ENCODE measurements at places on chromosomes 3 and 15.

DNA sequence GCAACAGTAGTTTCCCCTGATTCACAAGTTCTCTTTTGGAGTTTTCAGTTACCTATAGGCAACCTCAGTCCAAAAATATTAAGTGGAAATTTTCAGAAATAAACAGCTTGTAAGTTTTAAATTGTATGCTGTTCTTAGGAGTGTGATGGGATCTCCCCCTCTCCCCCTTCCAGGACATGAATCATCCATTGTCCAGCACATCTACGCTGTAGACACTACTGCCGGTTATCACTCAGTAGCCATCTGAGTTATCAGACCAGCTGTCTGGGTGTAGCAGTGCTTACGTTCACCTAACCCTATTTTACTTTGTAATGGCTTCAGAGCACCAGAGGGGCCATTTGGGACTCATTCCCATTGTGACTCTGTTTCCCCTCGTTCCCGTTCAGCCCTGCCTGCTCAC lies 96.7 kb upstream of the PLXNA1 start:
- DNase-seq = peak; percentile 17

- peak; percentile 66 for DNase-seq
These were observed 533 bp downstream of the RYK start for GRCh38 chr3:134249935-134250716.

DNA sequence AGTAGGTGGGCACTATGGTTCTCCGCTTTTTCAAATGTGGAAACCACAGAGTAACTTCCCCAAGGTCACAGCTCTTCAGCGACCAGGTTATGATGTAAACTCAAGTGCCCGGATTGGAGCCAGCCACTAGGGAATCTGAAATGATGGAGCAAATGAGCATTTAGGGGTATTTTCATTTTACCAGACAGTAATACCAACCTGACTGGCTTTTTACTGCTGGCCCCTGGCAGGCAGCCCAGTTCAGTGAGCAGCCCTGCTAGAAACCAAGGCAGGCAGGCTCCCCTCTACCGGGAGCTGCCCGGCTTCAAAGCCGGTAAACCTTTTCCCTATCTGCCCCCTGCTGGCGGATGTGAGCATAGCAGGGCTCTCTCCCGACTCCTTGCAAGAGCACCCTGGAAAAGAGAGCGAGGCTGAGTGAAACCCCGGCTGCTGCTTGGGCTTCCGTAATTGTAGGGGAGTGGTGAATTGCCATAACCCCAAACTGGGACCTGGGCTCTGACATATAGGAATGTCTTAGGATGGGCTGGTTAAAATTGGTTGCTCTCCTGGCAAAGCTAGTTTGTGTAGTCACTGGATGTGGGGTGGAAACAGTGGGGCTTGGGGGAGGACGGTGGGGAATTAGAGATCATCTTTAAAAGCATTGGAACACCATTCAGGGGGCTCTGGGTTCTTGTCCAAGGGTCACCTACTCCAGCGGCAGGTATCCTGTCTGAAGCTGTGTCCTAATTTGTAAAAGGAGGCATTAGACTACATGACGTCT lies 98.0 kb upstream of the TNFAIP8L3 start:
- peak; percentile 83 for DNase-seq

GRCh38 chr3:58041826-58042324 lies 33.7 kb downstream of the FLNB start:
- DNase-seq = peak; percentile 92

DNA sequence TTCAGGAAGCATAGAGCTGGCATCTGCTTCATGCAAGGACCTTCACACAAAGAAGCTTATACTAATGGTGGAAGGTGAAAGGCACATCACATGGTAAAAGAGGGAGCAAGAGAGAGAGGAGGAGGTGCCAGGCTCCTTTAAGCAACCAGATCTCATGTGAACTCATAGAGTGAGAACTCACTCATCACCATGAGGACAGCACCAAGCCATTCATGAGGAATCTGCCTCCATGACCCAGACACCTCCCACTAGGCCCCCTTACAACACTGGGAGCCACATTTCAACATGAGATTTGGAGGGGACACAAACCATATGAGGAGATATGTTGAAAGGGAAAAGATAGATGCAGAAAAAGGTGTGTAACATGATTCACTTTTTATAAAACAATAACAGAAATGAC lies 48.4 kb upstream of the TLE3 start:
- no peak for DNase-seq

DNA sequence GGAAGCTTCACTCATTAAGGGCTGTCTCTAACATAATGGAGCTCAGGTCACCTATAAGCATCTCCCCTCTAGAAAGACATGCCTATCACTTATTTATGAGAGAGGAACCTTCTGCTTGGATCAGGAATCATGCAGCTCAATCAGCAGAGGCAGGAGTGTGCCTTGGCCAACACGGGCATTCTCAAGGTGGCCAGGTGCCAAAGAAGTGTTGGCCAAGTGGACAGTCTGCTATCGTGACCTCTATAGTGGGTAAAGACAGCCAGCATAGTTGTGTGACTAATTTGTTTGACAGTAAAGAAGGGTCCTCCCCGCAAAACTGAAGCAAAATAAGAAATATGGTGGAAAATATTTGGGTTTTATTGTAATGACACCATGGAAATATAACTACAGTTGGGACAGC lies 14.7 kb upstream of the AGTR1 start:
- DNase-seq = no peak

- DNase-seq = no peak
These were observed 29.6 kb upstream of the SGO1 start for GRCh38 chr3:20215636-20216035.

DNA sequence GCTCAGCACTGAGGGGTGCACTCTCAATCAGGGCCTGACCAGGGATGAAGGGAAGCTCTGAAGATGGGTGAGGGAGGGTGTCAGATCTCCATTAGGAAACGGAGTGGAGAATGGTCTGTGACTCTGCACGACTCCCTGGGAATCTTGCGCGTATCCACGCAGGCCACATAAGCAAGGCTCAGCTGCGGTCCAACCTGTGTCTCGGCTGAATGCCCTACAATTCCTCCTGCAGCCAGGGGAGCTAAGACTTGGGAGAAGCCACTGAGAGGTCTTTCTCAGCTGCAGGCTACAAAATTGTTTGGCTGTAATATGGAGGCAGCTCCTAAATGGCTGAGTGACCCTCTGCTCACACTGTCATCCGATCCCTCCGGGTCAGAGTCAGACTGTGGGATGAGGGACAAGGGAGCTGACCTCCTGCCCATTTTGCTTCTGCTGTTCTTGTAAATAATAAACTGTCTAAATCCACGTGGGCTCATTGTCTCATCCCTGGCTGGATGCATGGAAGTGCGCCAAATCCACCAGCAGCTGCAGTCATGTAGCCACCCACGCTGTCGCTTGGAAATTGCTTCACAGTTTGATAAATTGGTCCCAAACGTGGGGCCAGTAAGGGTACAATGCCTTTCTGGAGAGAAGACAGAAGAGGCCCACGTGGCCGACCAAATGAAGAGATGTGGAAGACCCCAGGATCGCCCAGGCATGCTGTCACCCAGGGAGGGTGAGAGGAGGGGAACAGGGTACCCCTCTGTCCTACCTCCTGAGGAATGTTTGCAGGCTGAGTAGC lies 30.5 kb downstream of the ALS2CL start:
- DNase-seq = peak; percentile 52

DNA sequence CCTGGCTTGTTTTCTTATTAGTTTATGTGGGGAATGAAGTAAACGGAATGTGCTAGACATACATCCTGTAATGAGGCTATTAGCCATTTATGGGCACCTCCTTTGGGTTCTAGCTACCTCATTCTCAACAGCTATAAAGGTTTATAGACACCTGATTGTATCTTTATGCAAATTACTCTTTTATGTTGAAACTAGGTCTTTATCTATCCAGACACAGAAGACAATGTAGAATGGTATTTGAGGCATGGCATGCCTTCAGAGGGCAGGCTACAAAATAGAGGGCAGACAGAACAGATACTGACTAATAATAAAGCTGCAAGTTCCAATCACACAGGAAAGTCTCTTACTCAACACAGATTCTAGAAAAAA lies 27.1 kb downstream of the TBC1D2B start:
- DNase-seq = peak; percentile 39

DNA sequence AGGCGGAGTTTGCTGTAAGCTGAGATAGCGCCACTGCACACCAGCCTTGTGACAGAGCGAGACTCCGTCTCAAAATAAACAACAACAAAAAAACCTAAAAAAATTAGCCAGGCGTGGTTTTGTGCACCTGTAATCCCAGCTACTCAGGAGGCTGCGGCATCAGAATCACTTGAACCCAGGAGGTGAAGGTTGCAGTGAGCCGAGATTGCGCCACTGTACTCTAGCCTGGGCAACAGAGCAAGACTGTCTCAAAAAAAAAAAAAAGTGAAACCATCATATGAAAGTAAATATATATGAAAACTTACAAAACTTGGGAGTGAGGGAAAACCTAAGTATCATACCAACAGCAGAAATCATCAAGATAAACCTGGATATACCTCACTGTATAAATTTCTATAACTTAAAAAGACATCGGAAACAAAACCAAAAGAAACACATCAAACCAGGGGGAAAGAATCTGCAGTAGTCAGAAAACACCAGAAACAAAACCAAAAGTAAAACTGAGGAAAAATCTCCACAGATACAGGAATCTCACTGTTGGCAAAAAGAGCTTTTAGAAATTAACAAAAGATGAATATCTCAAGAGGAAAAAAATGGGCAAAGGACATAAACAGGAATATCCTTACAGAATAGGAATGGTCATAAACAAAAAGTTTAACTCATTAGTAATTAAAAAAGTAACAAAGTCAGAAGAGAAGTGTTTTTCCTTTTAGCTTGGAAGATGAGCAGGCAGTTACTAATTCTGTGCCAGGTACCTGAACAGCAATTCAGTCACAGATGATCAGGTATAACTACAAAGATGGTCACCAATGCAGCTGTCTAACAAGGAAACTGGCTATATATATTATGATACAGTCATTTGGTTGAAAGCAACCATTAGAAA lies 41.3 kb downstream of the ETV5 start:
- no peak for DNase-seq

DNA sequence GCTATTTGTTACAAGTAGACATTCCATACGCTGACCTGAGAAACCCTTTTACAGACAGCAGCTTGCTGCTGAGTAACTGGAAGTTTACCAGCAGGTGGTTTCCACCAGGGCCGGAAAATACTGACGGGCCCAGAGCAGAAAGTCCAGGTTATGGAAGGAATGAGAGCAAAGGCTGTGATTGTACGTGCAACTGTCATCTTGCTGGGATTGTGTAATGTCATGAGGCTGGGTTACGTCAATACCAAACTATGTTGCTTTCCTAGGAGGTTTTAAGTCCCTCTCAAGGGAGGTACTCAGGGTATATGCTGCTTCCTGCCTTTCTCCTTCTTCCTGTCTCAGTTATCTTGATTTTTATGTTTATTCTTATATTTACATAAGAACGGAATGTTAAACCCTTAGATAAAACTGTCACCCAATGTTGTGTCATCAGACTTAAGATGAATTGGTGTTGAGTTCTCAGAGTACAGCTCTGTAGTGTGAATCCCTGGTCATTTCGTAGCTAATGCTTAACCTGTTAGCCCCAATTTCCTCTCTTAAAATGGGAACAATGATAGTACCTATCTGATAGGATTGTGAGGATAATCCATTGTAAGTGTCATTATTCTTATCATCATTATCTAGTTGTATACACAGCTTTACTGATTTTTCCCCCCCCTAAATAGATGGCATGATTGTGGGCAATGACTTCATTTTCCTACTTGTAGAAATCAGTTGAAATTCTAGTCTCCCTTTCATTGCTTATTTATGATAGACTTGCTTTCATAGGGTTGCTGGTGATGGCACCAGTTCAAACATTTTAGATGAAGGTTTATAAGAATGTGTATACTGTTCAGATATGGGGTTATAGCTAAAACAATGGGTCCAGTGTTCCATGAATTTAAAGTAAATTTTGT lies 101.4 kb downstream of the FNDC3B start:
- peak; percentile 94 for DNase-seq

GRCh38 chr3:40143283-40144090 lies 166.0 kb upstream of the EIF1B start:
- DNase-seq = peak; percentile 68

DNA sequence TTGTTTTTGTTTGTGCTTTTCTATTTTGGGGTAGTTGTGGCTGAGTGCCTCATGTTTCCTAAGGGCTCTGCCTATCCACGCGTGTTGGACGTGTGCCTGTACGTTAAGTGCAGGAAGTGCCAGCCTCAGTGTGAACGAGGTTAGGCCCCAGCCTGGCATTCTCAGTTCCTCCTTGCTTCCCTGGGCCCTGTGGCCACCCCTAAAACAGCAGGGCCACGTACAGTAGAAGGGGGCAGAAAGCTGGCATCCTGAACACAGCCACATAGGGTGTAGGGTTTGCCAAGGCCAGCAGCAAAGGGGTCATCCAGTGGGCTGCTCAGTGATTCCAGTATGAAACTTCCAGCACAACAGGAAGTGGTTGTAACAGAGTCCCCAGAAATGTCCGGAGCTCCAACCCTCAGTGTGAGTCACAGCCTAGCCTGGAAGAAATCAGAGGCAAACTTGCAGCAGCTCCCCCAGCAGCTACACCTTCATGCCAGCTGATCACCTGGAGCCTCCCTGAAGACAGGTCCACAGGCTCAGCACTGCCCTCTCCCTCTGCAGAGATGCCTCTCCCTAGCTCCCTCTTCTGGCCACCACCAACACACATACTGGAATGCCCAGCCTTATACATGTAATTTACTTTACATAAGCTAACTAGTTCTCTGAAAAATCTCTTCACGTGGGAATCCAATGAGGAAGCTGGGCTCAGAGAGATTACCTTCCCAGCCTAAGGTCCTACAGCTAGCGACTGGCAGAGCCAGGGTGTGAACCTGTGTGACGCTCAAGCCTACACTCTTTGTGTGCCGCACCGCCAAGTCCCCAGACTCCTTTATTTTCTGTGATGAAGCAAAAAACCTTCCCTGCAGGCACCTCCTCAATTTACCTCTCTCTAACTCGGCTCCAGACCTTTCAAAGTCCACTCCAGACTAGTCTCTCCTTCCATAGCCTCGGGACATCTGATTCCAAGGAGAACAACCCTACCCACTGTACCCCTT lies 26.6 kb downstream of the ILDR1 start:
- peak; percentile 79 for DNase-seq

DNA sequence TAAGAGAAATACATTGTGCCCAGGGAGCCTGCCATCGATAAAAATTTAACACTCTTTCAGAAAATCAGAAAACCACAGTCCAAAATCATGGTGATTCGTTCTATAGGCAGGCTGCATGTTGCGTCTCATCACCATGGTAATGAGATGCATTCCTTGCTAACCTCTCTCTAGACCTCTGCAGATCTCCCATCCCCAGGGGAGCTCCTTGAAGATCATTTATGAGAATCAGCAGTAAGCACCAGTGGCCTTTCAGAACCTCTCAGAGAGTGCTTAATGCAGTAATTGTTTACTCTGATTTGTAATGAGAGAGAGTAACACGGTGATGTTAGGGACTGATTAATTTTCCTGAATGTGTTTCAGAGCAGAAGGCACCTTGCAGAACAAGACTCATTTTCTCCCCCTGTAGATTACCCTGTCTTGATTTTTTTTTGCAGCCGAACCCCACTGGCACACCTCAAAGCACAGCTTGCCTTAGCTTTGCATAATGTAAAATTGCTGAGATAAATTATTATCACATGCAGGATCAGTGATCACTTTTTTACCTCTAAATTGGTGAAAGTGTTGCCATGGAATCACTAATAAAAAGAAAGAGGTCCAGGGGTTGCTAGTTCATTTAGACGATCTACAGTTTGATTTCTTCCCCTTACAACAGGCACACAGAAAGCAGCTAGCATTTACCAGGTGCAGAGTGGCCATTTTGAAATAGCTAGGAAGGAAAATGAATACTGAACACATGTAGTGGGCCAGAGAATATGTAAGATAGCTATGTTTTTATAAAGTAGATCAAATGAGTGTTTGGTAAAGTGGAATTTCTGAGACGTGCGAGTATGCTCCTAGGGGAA lies 98.9 kb upstream of the CHL1 start:
- no peak for DNase-seq

- DNase-seq = peak; percentile 69
These were observed 31.4 kb downstream of the AP4E1 start for GRCh38 chr15:50939911-50940310.

All from EH (cell line).